ENCODE measurements at places on chromosomes 2 and 18.

DNA sequence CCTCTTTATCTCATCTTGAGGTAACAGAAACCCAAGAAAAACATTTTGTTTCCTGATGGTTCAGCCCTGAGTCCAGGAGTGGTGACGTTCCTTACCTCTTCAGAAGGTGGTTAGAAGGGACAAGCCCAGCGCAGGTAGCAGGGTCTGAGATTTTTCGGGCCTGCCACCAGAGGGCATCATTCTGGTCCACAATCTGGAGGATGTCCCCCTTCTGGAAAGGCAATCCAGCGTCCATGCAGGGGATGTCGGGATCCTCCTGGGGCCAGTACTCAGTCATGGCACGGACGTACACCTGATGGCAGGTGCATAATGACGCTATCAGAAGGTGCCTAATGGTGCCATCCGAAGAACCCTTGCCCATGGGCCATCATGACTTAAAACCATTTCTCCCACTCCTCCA is 17.7 kb downstream of the MPP4 start:
- peaks cover 4% of the 10 kb centered on the region for H3K4me1 ChIP-seq
- H3K27ac ChIP-seq = no peak overlapping the region
- no peak overlapping the region for H3K4me3 ChIP-seq

DNA sequence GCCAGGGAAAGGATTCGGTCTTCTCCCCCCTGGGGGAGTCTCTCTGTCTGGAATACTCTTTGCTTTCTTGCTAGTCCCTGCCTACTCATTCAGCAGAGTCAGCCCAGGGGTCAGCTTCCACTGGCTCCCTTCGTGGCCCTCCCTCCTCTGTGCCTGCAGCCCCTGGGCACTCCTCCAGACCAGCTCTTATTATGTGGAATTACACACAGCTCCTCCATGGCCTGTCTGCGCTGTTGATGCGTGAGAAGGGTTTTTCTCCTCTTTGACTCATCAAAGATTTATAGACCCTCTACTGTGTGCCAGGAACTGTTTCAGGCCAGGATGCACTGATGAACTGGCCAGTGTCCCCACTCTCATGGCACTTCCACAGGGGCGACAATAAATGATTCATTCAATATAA is 44.4 kb downstream of the ST8SIA5 start:
- H3K36me3 ChIP-seq = no peaks in the 10 kb centered on the region
- H3K27me3 ChIP-seq = no peaks in the 10 kb centered on the region
- no peaks in the 10 kb centered on the region for H3K4me1 ChIP-seq
- no peak overlapping the region for H3K4me3 ChIP-seq

DNA sequence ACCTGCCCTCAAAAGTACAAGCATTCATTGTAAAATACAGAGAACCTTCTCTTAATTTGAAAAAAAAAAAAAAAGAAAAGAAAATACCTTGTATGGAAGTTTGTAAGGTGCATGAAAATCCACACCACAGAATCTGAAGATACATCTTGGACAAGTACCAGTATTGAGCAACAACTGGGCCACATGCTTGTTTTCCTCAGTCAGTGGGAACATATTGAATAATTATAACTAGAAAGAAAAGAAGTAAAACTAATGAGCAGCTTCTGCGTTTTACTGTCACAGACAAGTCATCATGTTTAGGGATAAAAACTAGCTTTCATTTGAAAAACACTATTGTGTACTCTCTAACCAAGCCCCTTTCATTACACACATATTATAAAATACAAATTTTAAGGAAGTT is 5.8 kb upstream of the PEX13 start:
- H3K27me3 ChIP-seq = no peaks in the 10 kb centered on the region
- H3K36me3 ChIP-seq = no peaks in the 10 kb centered on the region
- no peak for DNase-seq

GRCh38 chr18:2672872-2673271 is 17.3 kb downstream of the SMCHD1 start:
- H3K4me3 ChIP-seq = no peak overlapping the region
- no peaks in the 10 kb centered on the region for H3K4me1 ChIP-seq

DNA sequence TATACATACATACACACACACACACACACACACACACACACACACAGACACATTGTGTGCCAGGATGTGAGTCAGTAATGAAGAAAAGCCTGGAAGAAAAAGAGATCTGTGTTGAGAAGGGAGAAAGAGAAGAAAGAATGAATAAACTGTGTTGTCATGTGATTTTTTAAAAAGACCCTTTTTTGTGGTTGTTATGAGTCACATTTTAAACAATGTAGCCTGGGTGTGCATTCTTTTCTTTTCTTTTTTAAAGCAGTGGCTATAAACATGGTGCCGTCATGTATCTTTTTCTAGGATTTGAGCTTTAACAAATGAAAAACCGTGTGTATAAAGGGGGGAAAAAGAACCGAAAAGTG is 87.2 kb downstream of the NRP2 start:
- no peak overlapping the region for H3K4me3 ChIP-seq
- H3K36me3 ChIP-seq = peaks cover 55% of the 10 kb centered on the region
- no peak for DNase-seq
- peaks cover 3% of the 10 kb centered on the region for H3K4me1 ChIP-seq
- H3K27me3 ChIP-seq = no peaks in the 10 kb centered on the region
- H3K27ac ChIP-seq = no peak overlapping the region

- no peaks in the 10 kb centered on the region for H3K27me3 ChIP-seq
- H3K27ac ChIP-seq = no peak overlapping the region
- peaks cover 7% of the 10 kb centered on the region for H3K4me1 ChIP-seq
- no peaks in the 10 kb centered on the region for H3K36me3 ChIP-seq
These were observed 19.7 kb downstream of the VIL1 start for GRCh38 chr2:218438596-218438995.

DNA sequence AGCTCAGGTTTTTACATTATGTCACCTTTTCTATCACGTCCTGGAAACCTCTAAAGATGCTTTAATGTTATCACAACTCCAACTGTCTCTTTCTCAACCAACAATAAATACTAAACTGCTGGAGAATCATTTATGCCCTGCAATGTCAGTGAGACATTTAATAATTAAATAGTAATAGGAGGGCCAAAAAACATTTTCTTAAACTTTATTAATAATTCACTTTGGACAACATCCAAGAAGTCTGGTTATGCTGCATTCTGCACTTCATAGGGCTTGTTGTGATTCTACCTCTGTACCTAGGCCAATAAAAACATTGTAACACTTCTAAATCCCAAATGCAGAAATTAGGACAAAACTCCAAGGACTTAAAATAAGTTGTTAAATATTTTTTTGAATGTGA is 420.4 kb upstream of the LRRTM1 start:
- no peaks in the 10 kb centered on the region for H3K36me3 ChIP-seq
- no peak for DNase-seq
- H3K27me3 ChIP-seq = no peaks in the 10 kb centered on the region
- H3K4me3 ChIP-seq = no peak overlapping the region
- no peak overlapping the region for H3K27ac ChIP-seq

GRCh38 chr18:63003899-63004298 is 288.6 kb downstream of the PHLPP1 start:
- H3K4me3 ChIP-seq = no peak overlapping the region
- DNase-seq = no peak
- H3K36me3 ChIP-seq = no peaks in the 10 kb centered on the region
- H3K27me3 ChIP-seq = no peaks in the 10 kb centered on the region
- H3K4me1 ChIP-seq = no peaks in the 10 kb centered on the region

- no peak overlapping the region for H3K27ac ChIP-seq
- H3K27me3 ChIP-seq = no peaks in the 10 kb centered on the region
These were observed 1.9 kb downstream of the WDR54 start for GRCh38 chr2:74423231-74424095.

DNA sequence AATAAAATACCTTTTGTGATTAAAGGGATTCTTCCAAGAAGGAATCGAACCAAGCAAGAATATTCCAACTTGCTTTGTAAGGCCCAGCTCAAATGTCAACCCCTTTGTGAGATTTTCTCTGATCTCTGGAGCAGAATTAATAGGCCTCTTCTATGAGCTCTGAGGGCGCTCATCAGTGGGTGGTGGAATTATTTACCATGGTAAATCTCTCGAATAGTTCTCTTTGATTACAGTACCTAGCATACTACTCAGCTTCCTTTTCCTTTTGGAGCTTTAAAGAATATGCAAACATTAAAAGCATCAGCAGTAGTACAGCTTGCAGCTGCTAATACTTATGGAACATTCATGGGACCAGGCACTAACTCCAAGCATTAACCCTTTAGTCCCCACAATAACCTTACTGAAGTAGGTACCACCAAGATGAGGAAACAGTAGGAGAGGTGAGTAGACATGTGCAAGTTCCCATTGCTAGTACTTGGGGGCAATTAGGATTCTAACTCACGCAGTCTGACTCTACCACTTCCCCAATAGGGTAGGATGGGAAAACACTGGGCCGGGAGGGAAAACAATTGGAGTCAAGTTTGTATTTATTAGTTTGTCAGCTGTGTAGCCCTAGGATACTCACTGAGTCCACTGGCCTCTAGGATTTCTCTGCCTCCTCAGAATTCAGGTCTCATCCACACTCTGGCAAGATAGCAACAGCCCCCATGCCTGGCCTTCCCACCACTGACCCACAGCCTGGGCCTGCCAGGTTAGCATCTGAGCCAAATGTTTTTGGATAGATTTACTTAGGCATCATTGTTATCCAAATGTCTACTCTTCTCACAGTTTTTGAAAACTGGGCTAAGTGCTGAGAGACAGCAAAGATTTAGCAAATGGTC is 21.7 kb downstream of the ADD2 start:
- peaks cover 35% of the 10 kb centered on the region for H3K4me1 ChIP-seq
- DNase-seq = peak; percentile 49
- peaks cover 3% of the 10 kb centered on the region for H3K36me3 ChIP-seq
- no peaks in the 10 kb centered on the region for H3K27me3 ChIP-seq
- H3K27ac ChIP-seq = no peak overlapping the region

DNA sequence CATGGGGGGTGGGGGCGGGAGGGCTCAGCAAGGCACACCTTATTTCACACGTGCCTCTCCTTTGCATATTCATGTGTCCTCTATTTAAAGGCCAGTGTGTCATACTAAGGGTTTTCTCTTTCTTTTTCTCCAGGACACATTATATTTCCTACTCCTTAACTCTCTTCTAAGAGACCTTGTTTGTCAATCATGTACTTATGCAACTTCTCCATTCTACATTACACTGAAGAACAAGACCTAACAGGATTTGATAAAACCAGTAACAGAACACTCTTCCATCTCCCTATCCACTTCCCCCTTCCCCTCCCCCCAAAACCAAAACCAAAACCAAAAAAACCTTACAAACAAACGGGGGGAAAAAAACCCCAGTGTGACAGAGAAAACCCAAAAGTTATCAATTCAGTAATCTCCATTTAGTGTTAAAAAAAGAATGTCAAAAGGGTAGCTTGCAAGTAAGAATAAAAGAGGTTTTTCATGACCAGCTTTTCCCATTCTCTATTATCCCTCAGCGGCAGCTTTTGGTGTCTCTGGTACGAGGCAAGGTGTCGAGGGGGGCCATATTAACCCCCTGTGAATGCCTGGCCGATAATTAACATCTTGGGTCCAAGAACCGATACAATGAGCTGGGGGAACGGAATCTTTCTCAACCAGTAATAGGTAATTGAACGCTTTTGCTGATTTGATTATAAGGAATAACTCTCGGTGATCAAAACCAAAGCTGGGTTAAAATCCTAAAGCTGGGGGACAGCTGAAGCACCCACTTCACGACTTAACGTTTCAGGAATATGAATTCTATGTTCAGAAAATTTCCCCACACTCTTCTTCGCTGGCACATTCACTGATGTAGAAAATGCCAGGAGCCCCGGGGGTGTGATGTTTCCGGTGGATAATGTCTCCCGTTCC is 191.0 kb upstream of the TCF4 start:
- H3K4me1 ChIP-seq = peaks cover 6% of the 10 kb centered on the region
- H3K27me3 ChIP-seq = no peaks in the 10 kb centered on the region
- DNase-seq = no peak
- H3K4me3 ChIP-seq = peak overlapping the region; percentile 20
- no peak overlapping the region for H3K27ac ChIP-seq

- no peak for DNase-seq
- H3K27ac ChIP-seq = no peak overlapping the region
- H3K36me3 ChIP-seq = no peaks in the 10 kb centered on the region
These were observed 67.9 kb upstream of the NOL4 start for GRCh38 chr18:34292594-34292993.

DNA sequence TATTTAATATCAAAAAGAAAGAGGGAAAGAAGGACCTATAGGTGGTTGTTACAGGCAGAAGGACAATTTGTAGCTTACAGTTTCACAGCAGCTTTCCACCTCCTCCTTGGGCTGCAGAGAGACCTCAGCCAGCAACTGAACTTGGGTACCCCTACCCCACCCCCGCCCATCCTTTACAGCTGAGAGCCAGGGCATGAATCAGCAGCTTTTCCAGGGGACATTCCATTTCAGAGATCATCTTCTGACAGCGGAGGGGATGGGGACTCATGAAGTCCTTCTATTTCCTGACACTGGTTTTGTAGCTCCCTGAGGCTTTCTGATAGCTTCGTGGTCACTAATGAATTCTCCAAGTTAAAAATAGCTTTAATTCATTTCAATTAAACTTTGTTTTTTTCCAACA is 96.4 kb downstream of the ITGB1BP1 start:
- no peak for DNase-seq
- H3K36me3 ChIP-seq = peaks cover 95% of the 10 kb centered on the region
- no peak overlapping the region for H3K4me3 ChIP-seq
- no peak overlapping the region for H3K27ac ChIP-seq
- H3K27me3 ChIP-seq = no peaks in the 10 kb centered on the region

DNA sequence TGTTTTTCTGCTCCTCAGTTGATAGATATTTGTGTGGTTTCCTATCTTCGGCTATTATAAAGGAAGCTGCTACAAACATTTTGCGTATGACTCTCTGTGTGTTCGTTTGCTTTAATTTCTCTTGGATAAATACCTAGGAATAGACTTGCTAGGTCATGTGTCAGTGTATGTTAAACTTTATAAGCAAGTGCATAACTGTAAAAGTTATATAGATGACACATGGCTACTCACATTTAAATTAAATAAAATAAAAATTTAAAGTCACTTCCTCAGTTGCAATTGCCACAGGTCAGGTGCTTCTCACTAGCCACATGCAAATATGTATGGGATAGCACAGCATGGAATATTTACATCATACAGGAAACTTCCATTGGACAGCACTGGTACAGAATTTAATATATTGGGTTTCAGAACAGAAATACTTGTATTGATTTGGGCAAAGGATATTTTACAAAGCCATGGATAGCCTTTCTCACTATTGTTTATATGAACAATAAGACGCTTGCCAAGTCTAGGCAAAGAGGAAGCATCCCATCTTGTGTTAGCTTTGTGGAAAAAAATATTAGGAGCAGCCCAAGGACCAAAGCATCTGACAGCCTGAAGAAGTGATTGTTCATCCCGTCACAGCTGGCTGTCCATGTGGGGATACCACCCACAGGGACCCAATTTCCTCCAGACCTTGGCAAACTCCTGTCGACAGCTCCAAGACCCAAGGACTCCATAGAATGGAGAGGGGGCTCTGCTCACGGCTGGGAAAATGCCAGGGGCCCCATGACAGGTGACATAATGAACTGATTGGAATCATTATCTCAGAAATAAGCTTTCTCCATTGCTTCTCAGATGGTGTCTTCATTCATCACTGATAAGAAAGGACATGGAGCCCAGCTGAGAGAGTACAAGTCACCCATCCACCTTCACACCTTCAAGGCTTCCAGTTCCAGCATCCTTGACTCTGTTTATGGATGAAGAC is 196.7 kb downstream of the SH3BP4 start:
- H3K27ac ChIP-seq = no peak overlapping the region
- H3K36me3 ChIP-seq = no peaks in the 10 kb centered on the region
- no peaks in the 10 kb centered on the region for H3K4me1 ChIP-seq
- DNase-seq = no peak

Measured in neuronal stem cell (in vitro differentiated cells).